Gastroesophageal sphincter (tissue), 4 donors: ENCODE measurements at places on chromosomes 13 and 19. TPM values are rescaled to one million over a fixed set of nuclear protein-coding genes. Genes with fewer than 3 reads are reported as not detected.

DNA sequence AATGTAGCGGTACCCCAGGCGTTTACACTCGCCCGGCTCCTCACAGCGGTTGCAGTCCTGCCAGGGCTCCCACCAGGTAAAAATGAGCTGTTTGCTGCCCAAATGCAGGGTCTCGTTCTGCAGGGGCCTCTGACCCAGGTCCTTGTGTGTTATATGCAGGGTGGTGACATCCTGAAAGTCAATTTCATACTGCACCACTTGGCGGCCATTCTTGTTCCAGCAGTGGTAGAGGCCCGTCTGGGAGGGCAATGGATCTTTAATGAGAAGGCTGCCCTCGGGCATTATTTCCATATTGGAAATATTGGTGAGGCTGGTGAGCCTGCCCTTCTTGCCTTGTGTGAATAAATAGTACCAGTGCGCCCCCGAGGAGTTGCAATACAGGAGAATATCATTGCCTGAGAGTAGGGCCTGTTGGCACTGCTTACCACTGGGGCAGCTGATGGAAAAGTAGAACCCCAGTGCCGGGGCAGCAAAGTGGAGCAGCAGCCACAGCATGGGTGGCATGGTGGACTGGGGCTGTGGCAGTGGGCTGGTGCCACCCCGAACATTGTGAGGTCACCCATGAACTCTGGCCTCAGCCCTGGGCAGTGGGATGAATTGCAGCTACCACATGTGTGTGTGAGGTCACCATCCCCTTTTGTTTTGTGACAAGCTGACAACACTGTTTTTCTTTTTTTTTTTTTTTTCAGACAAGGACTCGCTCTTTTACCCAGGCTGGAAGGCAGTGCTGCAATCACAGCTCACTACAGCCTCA, at the start of gene FAM187B:
Gene FAM187B (minus strand): TSS at position 563 of the 754 bp plus-strand sequence. CDS start 59 bp downstream, at position 504.
- ATAC-seq, result no peak

DNA sequence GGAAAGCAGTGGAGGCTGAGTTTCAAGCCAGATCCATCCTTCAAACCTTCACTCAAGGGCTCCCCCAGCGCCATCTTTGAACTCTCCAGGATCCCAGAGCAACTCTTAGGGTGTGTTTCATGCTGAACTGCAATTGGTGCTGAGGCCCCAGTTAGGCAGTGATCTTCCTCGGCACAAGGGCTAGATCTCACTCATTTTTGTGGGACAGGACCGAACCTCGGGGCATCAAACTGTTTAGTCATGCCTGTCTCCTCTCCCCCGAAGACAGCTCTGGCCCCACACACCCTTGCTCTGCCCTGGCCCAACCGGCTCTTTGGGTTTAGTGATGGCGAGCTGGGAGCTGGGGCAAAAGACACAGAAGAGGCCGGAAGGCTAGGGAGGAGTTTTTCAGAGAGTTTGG, 115.1 kb downstream of the NUFIP1 start:
- no peak for ATAC-seq

GRCh38 chr13:25080773-25081172, 15.2 kb upstream of the PABPC3 start:
- ATAC-seq, result no peak

DNA sequence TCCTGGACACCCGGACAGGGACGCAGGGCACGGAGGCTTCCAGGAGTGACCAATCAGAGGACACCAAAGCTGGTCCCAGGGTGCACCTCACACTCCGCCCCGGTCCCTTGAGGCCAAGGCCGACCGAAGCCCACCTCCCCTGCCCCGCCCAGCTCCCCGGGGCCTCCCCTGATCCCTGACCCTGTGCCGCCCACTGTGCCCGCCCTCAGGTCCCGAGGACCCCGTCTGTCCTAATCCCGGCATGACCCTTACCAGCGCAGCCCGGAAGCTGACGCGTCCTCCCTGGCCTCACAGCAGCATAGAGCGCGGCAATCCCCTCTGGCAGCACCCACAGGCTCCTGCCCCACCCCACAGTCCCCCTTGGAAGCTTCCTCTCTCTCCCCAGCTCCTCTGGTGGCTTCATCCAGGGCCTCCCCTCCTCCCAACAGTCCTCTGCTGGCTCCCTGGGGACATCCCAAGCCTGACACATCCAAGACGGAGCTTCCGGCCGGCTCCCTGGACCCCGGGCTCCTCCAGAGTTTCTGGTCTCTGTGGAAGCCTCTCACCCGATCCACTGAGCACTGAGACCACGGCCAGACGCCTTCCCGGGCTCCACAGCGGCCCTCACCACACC, 7.4 kb upstream of the CDC34 start:
- ATAC-seq, result no peak

GRCh38 chr13:96130818-96131340, 41.0 kb downstream of the HS6ST3 start:
- ATAC-seq, result no peak

GRCh38 chr13:26742691-26743358, 17.8 kb downstream of the GPR12 start:
- no peak for ATAC-seq

DNA sequence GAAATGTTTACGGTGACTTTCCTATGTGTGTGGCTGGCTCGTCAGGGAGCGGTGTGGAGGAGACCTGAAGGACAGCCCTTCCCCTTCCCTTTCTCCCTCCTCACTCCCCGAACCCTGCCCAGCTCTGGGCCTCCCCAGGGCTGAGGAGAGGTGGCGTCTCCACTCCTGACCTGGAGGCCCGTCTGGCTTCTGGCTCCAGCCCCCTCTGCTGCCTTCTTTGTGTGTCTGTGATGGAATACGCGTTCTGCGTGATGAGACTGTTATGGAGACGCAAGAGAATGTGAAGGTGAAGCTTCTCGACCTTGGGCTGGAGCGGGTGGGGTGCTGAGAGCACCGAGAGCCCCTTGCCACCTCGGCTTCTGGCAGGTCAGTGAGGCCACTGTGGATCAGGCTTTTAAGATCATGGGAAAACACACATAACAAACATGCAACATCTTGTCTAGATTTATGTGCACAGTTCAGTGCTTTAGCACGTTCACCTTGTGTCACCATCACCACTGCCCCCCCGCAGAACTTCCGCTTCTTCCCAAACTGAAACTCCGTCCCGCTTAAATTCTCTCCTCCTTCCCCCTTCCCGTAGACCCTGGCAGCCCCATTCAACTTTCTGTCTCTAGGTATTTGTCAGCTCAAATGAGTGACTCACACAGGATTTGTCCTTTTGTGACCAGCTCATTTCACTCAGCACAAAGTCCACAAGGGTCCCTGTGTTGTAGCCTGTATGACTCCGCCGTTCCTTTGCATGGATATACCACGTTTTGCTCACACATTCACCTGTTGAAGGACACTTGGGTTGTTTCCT, 24.7 kb downstream of the ATP11A start:
- no peak for ATAC-seq

DNA sequence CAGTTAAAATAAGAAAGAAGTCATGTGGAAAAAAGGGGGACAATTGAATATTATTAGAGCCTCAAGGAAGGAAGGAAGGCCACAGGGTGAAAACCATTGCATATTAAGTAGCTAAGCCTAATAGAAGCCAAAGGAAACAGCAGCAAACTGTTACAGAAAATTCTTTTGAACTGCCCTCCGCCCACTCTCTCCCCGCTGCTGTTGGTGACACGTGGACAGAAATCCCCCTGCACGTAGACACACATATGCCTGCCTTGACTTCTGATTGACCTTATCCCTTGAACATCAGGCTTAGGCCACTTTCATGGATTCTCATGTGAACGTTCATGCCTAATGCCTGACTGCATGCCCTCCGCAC, 229.1 kb downstream of the KCNRG start:
- no peak for ATAC-seq

- ATAC-seq, result no peak
Observed at GRCh38 chr13:103033999-103034398, 32.2 kb downstream of the SLC10A2 start.

DNA sequence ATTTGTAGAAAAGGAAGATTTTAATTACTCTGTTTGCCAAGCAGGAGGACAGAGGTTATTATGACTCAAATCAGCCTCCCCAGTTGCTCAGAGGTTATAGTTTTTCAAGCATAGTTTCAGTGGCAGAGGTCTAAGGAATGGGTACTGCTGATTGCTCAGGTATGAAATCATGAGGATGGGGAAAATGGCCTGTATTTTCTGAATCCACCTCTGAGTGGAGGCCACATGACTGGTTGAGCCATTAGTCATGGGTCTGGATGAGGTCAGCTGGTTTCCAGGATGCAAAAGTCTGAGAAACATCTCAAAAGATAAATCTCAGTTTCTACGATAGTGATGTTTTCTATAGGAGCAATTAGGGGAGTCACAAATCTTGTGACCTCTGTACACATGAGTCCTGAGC, 62.8 kb upstream of the CEACAM8 start:
- ATAC-seq, result no peak

DNA sequence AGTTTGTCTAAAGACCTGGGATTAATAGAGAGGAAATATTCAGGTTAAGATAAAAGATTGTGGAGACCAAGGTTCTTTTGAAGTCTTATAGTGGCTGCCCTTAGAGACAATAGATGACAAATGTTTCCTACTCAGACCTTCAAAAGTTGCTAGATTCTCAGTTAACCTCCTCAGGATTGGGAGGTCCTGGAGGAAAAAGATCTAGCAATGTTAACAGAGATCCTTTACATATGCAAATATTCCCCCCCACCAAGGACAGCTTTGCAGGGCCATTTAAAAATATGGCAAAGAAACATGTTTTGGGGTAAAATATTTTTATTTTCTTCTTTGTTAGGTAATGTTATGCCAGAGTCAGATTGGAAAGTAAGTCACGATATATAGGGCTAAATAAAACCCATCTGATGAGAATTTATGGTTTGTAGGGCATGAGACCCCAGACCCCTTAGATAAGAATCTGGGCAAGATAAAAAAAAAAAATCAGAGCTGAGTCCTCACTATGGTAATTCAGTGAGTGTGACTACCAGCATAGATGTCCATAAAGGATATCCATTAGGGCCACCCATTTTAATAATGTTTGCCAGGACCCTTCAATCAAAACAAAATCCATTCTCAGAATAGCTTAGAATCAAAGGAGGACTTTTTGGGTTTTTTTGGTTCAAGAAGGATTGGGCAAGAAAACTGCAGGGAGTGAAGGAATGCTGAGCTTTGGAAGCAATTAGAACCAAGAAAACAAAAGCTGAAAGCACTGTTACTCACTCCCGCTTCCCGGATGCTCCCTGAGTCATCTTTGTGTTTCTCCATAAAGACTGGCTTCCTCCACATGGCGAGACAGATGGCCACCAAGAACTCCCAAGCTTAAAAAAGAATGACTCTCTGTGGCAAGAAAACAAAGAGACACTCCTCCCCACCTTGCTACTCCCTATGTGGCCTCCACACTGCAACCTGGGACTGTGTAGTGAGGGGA, 28.2 kb downstream of the VSTM1 start:
- ATAC-seq, result no peak

- peak; percentile 79 for ATAC-seq
Observed at GRCh38 chr19:45444318-45445041, 20.8 kb upstream of the ERCC1 start.

DNA sequence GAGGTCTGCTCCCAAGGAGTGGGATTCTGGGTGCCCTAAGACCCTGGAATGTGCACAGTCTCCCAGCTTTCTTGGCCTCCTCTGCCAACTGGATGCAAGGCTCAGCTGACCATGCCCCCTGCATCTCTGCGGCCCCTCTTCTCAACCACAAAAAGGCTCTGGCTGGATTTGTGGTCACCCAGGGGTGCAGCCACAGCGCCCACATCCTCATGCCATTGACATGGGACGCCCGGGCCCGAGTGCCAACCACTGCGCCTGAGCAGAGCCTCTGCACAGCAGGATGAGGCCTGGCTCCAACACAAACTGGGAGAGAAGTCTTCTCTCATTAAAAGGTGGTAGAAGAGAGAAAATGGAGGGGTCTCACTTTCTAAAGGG, 103.5 kb downstream of the FOXO1 start:
- ATAC-seq, result no peak

DNA sequence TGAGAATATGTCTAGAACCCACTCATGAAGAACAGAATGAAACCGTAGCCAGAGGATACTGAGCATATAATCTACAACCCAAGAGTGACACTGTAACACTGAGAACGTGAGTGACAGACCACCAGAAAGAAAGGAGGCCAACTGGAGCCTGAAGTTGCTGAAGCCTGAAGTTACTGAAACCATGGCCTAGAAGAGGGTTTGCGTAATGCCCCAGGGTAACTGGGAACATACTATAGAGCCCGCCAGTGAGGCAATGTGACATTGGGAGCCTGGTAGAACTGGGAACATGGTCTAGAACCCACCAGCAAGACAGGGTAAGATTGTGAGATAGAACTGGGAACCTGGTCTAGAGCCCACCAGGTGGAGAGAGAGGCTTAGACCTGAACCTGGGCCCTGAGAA, 15.5 kb upstream of the TNFSF14 start:
- ATAC-seq, result no peak

GRCh38 chr19:1904860-1905109, 414 bp upstream of the ADAT3 start:
- no peak for ATAC-seq

GRCh38 chr13:27923794-27924528, 4.2 kb downstream of the PDX1 start:
- ATAC-seq, result no peak

DNA sequence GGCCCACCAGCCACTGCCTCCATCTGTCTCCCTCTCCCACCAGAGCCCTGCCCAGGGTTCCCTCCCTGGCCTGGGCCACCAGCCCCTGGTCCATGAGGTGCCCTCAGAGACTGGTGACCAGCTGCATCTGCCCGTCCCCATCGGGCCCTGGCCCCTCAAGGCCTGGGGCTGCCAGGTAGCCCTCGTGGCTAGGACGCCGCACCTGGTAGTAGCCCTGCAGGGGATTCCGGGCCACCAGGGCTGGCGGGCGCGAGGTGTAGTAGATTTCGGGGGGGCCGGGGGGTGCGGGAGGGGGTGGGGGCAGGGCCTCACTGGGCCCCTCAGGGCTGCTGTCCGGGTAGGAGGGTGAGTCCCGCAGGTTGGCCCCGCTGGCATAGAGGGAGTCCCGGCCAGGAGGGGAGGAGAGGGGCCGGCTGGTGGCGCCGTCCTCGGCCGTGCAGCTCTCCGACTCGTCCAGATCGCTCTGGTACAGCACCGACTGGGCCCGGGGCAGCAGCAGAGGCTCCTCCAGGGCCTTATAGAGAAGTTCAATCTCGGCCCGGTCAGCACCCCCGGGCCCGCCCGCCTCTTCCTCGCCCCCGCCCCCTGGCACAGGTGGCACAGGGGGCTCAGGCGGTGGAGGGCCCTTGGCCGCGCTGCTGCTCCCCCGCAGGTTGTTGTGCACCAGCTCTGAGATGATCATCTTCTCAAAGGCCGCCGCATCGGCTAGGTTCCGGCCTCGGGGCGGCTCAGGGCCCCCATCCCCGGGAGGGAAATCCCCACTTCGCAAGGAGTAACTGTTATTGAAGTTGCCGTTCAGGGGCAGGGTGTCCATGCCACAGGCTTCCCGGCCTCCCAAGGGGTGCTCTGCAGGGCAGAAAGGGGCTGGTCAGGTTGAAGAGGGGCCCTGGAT, 14.6 kb upstream of the ASF1B start:
- no peak for ATAC-seq

Gene USF2
- 137 TPM for total RNA-seq

Gene PLVAP
- total RNA-seq, result 110 TPM

Gene IZUMO4
- total RNA-seq, result 6.2 TPM

Gene FOXA3
- not detected for total RNA-seq

Gene RHPN2
- total RNA-seq, result 1.6 TPM

Gene SLC35E1
- total RNA-seq, result 28.1 TPM
